ENCODE measurements at places on chromosomes 1 and 21.

DNA sequence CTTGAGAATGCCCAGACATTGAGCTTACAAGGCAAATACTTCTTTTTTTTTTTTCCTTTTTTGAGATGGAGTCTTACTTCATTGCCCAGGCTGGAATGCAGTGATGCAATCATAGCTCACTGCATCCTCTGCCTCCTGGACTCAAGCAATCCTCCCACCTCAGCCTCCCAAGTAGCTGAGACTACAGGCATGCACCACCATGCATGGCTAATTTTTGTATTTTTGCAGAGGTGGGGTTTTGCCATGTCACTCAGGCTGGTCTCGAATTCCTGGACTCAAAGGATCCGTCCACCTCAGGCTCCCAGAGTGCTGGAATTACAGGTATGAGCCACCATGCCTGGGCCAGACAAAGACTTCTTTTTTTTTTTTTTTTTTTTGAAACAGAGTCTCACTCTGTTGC is 79.1 kb downstream of the NUP210L start:
- DNase-seq, result no peak

DNA sequence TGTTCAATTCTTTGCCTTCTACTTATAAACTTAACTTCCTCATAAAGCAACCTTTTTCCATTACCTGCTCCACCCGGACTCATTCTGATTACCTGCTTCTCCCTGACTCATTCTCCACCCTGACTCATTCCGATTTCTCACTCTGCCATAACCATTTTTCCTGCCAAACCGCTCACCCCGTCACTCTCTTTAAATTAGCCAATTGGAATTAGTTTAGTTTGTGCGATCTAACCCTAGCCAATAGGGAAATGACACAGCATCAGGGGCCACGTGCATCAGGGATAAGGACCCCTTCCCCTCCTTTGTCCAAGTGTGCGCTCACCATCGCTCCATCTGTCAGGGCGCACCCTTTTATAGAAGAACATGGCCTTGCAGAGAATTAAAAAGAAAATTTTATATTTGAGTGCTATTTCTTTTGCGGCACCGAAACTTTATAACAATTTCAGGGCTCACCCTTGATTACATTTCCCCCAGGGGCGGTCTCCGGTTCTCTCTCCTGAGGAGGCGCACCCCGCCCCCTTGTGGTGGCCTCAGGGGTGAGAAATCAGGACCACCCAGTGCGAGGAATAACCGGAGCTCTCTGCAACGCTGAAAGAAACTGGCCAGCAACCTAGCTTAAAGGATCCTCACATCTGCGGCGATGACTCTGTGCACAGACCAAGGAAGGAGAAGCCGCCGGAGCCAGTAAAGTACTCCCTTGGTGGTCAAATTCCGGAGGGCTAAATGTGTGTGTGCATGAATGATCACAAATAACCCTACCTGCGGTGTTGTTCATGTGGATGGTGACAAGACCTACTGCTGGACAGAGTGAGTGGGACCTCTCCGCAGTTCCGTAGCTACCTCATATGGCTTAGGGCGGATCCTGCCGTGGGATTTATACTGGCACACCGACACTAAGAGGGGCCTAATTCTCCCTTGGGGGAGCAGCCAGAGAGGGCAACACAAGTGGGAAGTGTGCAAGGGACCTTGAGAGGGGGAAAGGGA is 30.3 kb upstream of the CBR3 start:
- no peak for DNase-seq

DNA sequence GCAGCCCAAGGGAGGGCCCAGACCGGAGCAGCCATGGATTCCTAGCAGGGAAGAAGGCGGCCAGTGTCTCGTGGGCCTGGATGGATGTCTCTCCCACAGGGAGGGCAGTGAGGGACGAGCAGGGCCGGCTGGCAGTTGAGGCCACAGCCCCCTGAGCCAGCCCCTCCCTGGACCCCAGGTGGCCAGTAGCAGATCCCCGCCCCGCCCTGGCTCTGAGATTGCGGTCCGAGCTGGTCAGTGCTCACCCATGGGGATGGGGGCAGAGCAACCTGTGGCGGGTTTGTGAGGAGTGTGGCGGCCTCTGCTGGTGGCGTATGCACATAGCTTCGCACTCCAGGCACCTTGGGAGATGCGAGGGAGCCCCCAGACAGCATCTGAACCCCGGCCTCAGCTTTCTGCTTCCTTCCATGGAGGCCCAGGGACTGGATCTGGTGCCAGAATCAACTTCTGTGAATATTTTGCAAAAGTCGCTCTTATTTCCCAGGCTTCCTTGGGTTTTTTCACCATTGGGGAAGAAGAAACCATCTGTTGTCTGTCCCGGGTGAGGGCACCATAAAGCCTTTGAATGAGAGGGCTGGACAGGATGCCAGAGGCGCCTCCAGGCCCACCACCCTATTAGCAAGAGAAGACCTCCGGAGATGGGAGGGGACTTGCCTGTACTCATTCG is 8.4 kb upstream of the KCNN3 start:
- peak; percentile 37 for DNase-seq

- DNase-seq, result peak; percentile 29
These were observed 56.4 kb upstream of the RGS7 start for GRCh38 chr1:241413386-241413785.

- no peak for DNase-seq
These were observed 39.7 kb downstream of the ANKRD13C start for GRCh38 chr1:70314706-70315304.

GRCh38 chr1:184878002-184878401 is 96.3 kb downstream of the NIBAN1 start:
- DNase-seq, result no peak

DNA sequence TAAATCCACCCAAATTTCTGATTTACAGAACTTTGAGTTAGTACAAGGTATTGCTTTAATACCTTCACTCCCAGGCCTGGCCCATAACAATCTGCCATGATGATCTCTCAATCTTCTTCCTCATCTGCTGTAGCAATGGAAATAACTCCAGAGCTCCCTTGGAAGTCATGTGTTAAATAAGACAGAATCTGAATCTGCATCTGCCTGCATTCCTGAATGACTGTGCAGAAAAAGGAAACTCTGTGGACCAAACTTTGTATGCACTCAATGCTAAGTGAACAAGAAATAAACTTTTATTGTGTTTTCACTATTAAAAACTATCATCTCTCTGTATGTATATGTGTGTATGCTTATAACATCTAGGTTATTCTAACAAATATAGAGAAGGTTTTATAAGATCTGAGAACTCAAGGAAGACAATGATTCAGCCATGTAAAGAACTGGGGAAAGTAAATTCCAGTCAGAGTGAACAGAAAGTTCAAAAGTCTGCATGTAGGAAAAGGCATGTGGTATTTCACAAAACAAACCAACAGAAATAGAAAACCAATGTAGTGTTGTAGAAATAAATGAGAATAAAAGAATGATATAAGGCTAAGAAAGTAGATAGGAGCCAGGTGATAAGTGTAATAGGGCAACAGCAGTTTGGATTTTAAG is 390.2 kb downstream of the USH2A start:
- no peak for DNase-seq

GRCh38 chr21:31873275-31873695 is 465 bp downstream of the HUNK start:
- DNase-seq, result no peak

DNA sequence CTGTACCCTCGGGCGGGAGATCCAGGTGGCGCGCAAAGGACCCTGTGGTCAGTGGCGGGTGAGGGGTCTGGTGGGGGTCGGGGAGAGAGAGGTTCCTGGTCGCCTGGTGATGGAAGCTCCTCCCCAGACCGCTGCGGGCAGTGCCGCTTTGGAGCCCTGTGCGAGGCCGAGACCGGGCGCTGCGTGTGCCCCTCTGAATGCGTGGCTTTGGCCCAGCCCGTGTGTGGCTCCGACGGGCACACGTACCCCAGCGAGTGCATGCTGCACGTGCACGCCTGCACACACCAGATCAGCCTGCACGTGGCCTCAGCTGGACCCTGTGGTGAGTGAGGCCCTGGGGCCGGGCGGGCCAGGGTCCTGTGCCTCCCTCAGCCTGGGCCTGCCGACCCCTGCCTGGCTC is 23.5 kb downstream of the AGRN start:
- no peak for DNase-seq

DNA sequence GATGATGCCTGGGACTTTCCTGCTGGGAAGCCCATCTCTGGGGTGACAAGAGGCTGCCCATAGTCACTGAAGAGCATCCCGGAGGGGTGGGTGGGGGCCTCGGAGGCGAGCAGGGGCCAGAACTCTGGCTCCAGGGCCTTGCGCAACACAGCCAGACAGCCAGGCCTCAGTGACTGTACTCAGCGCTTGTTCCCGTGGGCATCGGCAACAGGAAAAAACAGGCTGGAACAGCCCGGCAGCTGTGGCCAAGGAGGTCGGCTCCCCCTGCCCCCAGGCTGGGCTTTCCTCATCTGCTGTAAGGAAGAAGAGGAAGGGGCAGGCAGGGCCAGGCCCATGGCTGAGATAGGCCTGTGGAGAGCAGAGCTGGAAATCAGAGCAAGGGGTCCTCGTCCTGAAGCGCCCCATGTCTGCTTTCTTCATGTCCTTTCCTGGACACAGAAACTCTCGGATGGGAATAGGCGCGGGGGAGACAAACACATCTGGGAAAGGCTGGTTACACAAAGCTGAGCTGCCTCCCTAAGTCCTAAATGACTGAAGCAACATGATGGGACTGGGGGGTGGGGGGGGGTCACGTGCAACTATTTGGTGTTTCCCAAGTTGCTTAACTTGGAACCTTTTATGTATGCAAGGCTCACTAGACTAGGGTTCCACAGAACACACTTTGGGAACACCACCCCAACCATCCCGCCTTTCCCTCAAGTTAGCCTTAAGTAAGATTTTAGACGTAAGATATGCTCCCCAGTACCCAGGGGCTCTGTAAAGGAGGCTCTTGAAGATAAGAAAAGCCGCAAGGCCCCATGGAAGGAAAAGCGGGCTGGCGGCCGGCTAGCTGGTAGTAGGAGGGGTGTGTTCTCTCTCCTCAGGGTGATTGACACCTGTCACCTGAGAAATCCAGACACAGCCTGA is 30.7 kb downstream of the HSPG2 start:
- peak; percentile 8 for DNase-seq

- DNase-seq, result no peak
These were observed 42.4 kb upstream of the HP1BP3 start for GRCh38 chr1:20829531-20829930.

DNA sequence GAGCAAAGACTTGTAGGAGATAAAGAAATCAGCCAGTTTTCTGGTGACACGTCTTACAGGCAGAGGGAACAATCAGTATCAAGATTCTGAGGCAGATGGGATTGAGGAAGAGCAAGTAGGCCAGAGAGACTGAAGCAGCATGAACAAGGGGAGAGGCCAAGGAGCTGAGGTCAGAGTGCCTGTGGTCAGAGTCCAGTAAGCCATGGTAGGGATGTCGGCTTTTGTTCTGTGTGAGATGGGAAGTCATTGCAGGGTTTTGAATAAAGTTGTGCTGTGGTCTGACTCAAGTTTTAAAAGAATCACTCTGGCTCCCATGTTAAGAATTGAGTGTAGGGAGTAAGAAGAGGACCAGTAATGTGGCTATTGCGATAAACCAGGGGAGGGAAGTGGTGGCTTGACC is 85.9 kb upstream of the IVNS1ABP start:
- peak; percentile 86 for DNase-seq

DNA sequence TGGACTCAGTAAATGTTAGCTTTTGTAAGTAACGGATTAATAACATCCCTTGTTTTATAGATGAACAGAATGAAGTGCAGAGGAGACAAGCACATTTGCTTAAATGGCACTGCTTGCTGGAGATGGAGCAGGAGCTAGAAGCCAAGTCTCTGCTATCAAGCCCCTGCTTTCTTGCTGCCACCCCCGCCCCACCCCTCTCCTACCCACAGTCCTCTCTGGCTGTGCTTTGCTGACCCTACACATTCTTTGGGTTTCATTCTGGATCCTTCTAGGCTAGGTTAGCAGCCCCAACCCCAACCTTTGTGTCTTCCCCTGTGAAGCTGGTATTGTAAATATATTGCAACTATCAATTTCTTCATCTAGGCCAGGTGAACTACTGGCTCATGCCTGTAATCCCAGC is 77.5 kb upstream of the CAPZB start:
- DNase-seq, result no peak

- DNase-seq, result no peak
These were observed 29.6 kb upstream of the ID3 start for GRCh38 chr1:23588749-23589548.

- DNase-seq, result no peak
These were observed 52.9 kb downstream of the ATP1A1 start for GRCh38 chr1:116425987-116426386.

- DNase-seq, result no peak
These were observed 10.9 kb upstream of the CD5L start for GRCh38 chr1:157852476-157852875.

- DNase-seq, result no peak
These were observed 360.1 kb upstream of the PLXNA2 start for GRCh38 chr1:208604295-208604694.

DNA sequence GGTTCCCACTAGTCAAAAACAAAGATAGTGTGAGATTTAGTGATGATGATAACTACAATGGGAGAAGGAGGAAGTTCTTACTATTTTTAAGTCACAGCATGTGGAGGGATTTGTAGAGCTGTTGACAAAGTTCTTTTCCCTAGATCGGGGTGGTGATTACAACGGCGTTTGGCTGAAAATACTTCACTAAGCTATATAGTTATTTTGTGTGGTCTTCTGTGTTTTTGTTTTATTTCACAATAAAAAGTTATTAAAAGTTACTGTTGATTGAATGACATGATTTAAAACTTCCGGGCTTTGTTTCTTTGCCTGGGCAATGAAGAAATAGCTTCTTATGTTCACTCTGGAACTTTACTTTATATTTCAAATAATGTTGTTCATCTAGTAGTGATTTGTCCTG is 47.3 kb upstream of the SSX2IP start:
- no peak for DNase-seq

- DNase-seq, result no peak
These were observed 10.9 kb upstream of the GOLT1A start for GRCh38 chr1:204224655-204225054.

GRCh38 chr1:5940723-5941407 is 51.4 kb downstream of the NPHP4 start:
- no peak for DNase-seq

GRCh38 chr1:246815693-246816270 is 91.6 kb downstream of the SCCPDH start:
- DNase-seq, result peak; percentile 26

GRCh38 chr1:14165371-14165801 is 433.1 kb upstream of the KAZN start:
- DNase-seq, result no peak

- DNase-seq, result no peak
These were observed 69.3 kb downstream of the SLC37A1 start for GRCh38 chr21:42582787-42583476.

- DNase-seq, result peak; percentile 33
These were observed 21.2 kb upstream of the PRKACB start for GRCh38 chr1:84122780-84123382.

DNA sequence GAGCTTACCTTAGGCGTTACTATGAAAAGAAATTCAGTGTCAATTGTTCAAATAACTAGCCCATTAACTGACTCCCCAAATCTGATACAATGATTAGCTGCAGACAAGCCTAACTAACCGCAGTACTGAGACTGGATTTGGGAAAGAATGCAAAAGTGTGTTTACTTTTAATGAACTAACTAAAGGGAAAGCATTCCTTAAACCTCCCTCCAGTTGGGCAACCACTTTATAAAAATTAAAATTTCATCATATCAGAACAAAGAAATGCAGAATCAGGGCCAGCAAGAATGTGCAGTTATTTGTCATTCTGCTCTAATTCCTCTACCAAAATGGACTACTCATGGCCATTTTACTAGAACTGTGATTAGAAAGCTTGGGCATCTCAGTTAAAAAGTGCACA is 11.7 kb upstream of the NR5A2 start:
- DNase-seq, result no peak

- DNase-seq, result no peak
These were observed 414 bp downstream of the GUCA2B start for GRCh38 chr1:42153624-42154023.

- no peak for DNase-seq
These were observed 74.3 kb downstream of the MPZL1 start for GRCh38 chr1:167795810-167796740.
